Lower lobe of right lung (tissue), 2 donors: ENCODE measurements at places on chromosomes 3 and 15.
A peak's percentile ranks its signal among the peaks of the same experiment; 100 is the strongest.

DNA sequence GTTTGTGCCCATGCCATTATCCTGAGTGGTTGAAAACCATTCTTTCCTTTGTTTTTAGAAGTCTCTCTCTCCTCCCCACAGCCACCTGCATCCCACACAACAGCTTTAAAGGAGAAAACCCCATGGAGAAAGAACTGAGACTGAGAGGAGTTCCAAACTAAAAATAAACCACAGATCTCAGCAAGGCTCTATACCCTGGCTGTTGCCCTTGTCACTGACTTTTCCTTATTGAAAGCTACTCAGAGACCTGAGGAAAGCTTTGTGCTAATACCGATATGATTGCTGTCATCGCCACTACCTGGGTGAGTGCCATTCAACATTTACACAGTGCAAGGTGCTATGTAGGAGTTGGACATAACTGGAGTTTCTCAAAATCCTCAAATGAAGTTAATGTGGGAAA is 55.5 kb upstream of the RASGRP1 start:
- no peak for DNase-seq

GRCh38 chr15:91186904-91187656 is 87.0 kb downstream of the SV2B start:
- no peak for DNase-seq

- DNase-seq = no peak
Observed at GRCh38 chr3:3556078-3556477, 243.2 kb upstream of the LRRN1 start.

DNA sequence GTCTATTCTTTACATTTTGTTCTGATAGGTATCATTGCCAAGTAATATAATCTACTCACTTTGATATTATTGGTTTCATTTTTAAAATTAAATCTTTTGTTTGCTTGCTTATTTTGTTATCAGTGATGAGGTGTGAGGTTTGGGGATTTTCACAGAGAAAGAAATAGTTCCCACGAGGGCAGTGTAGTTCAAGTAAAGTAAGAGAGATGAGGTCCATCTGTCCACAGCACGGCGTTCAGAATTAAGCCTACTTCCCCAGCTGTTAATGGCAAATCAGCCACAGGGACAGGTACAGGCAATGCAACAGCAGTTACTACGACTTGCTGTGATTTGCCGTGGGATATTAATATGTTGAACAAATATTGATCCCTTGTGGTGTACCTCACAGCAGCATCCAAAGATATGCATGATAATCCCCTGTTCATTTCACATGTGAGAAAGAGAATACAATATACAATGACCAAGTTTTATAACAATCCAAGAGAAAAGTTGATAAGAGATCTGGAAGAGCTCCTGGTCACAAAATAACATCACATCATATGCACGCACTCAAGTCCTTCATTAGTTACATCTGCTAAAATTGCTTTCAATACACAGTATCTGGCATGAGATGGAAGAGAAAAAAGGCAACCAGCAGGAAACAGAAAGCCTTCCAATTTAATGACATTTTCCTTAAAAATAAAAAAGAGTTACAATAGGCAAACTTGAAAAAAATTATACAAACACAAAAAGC is 131.6 kb downstream of the TUSC7 start:
- no peak for DNase-seq

DNA sequence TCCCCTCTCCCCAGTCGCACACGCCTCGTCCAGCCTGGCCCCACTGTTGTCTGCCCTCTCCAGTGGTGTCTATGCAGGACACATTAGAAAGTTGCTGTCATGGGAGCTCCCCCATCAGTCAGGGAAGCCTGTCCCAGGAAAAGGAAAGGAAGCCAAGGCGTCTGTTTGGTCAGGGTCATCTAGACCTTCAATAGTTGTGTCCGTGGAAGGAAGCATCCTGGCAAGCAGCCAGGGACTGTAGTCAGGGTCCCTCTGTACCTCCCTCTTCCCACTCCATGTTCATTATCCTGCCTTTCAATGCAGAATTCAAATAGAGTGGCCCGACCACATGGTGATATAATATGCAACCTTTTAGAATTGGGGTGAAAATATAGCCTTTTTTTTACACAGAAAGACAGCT is 60.7 kb upstream of the RAB6B start:
- peak; percentile 37 for DNase-seq

DNA sequence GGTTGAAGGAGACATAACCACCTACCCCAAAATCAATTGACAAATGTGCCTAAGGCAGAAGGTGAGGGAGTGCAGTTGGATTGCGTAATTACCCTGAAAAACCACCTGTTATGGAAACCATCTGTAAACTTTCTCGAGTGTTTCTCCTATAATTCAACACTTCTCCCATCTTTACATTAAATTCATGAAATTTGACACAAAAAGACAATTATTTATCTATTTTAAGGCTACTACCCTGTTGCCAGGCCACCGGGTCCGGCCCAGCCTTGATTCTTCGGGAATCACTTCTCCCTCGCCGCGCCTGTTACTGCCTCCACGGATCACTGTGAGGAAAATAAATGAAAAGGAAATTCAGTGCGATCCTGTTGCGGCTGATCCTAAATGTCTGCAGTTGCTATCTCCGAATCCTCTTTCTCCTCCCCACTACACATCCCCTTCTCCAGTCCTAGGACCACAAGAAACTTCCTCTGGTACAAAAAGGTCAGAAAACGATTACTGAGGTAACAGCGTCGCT is 646 bp downstream of the IQCB1 start:
- DNase-seq = no peak

DNA sequence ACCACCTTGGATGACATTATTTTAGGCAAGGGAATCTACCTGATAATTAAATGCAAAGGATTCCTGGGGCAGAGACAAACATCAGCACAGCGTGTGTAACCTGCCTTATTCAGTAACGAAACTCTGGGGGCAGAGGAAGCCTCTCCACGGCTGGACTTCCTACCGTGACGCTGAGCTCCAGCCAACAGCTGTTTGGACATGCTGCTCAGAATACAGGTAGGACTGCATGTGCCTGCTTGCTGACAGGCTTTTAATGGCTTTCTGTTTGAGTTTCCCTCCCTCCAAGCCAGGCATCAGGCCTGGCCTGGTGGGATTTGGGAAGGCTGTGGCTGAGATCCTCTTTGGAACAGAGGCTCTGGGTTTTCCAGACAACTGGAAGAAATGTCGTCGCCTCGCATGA is 150.6 kb downstream of the ADAMTS17 start:
- DNase-seq = no peak

- DNase-seq = no peak
Observed at GRCh38 chr3:10533737-10534023, 28.3 kb upstream of the ATP2B2 start.

DNA sequence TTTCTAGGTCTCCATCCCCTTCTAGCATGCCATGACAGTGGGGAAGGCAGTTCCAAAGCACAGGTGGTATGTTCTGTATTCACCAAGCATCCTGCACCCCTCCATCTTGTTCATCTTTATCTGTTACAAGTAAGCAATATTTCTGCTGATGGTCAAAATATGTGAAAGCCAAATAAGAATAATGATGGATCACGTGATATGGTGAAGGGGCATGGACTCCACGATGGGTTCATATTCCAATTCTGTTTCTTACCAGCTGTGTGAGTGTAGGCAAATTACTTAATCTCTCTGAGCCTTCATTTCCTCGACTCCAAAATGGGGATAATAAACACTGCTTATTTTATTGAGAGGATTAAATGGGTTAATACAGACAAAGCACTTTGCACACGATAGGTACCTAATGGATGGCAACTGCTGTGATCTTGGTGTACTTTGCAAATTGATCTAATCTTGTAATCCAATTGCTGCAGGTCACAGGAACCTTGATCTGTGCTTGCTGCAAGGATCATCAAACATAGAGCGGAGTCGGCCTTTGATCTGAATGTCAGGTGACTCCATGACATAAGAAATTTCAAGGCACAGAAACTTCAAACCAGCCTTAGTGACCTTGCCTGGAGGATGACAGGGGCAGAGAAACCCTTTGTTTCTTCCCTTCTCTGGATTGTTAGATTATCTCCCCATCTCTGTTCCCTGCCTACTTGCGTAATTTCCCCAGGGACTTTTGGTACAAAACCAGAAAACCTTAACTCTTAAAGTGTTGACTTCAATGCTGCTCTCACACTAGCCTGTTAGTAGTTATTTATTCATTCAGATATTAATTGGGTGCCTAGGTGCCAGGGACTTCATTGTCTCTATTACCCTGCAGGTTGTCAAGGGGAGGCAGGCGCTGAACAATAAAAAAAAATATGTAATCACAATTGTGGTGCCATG is 25.8 kb downstream of the SIAH2 start:
- no peak for DNase-seq

DNA sequence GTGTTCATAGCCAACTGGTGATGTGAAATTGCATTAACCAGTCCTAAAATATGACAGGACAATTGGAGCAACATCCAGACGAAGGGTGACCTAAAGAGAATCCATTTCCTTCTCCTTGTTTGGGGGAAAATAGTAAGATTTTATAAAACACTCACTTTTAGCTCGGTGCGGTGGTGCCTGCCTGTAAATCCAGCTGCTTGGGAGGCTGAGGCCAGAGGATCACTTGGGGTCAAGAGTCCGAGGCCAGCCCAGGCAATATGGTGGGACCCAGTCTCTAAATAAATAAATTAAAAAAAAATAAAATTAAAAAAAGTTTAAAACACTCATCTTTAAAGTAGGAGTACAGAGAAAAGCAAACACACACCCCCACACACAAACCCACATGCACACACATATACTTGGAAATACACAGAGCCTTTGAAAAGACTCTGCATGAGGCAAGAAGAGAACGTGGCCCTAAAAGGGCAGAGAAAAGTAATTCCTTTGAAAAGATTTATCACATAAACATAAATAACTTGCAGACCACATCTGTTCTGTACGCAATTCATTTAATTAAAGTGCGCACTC is 14.1 kb upstream of the LOXL1 start:
- DNase-seq = peak; percentile 16

- DNase-seq = no peak
Observed at GRCh38 chr3:141373232-141373631, 4.9 kb downstream of the ZBTB38 start.

DNA sequence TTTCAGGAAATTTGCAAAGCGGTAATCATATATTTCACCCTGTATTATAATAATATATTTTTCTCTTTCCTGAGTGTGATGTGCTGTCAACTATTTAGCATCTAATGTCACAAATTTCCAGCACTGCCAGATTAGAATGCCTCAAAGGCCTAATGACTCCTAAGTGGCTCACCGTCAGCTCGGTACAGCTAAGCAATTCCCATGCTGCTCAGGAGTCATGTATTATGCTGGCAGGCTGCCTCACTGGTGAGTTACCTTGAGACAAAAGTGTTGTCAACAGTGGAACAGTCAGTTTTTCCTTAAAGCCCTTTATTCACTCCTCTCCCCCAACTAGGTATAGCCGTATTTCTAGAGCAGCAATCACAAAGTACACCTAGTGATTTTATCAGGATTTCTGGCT is 83.6 kb downstream of the NSUN3 start:
- no peak for DNase-seq

- DNase-seq = no peak
Observed at GRCh38 chr3:20773320-20773984, 587.4 kb upstream of the SGO1 start.

DNA sequence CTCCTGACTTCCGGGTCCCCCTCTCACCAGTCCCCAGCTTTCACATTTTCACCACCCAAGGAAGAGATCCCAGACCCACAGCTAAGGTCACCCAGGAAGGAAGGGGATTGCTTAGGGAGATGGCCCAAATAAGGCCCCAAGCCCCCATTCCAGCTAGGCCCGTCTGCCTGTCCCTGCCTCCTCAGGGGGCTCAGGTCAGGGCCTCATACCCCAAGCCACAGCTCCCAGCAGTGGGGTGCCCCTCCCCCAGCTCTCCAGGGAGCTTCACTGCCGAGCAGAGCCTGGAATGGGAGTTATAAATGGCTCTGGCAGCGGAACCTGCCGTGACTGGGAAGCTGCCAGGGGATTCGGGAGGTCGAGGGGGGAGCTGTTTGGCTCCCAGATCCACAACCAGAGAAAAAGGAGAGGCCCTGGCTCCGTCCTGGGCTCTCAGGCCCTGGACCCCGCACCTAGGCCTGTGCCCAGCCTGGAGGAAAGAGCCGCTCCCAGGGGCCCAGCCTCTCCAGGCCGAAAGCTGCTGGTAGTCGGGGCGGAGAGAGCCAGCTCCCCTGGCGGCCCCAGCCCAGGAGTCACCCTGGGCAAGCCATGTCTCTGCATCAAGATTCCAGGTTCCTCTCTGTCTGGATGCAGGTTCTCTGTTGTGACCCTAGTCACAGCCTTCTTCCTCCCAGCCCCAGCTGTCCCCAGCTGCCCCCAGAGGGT is 550 bp downstream of the CCDC9B start:
- peak; percentile 70 for DNase-seq

DNA sequence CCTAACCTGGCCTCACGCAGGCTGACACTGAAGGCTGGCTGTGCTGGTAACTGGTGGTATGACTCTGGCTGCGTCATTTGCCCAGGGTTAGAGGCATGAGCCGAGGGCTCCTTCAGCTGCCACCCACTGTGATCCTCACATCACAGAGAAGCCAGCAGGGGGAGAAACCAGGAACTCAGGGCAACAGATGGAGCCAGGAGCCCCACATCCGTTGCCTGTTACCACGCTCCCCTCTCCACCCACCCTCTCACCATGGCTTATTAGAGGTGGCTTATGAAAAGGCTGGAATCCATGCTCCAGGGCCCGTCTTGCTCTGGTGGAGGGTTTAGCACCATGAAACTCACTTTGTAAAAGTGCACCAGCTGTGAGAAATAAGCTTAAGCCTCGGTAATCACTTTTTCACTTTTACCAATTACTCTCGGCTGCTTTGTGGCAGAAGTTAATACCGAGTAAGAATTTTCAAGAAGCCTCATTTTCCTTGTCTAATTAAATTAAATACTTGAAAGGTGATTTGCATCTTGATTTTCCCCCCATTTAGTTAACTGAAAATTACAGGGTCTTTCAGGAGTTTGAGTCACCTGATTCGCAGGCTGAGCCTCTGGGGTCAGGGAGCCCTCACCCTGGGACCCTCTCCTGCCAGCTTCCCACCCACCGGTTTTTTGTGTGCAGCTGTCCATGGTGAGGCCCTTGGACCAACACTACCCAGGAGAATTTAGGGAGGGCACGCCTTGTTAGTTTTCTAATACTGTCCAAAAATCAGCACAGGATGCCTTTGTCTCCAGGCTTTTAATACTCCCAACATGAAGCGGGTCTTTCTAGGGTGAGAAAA is 60.9 kb downstream of the ASB7 start:
- DNase-seq = no peak

GRCh38 chr3:62951037-62951613 is 75.9 kb upstream of the CADPS start:
- no peak for DNase-seq

DNA sequence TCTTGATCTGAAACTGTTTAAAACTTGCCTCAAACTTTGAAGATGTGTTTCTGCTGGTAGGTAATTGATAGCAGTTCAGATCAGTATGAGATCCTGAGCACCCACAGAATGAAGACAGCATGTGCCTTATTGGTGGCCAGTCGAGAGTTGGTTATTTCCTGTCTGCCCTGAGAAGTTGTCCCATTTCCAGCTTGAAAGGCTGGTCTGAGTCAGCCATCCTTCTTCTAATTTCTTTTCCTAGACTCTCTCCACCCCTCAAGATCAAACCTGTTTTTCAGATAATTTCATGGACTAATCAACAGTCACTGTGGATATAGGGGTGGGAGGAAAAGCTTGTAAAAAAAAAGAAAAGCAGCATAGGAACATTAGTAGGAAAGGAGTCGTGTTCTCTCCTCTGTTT is 464.4 kb downstream of the FOXP1 start:
- no peak for DNase-seq
